Astrocyte of the spinal cord (primary cell): ENCODE measurements at places on chromosomes 6 and 20.

DNA sequence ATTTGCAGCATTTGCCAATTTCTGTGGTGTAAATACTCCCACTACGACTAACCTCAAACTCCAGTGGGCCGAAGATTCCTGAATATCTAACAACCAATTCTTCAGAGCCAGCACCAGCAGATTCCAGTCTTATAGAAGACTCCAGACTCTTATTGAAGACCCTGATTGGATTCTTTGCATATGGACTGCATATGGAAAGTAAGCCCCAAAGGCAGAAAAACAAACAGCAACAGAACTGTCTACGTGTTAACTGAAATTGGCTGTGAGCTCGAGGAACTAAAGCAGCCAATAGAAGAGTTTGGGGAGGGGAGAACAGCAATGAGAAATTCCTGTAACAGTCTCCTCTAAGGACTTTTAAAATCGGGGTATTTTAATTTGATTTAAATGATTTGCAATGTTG, 19.7 kb upstream of the NRSN1 start:
- no peak for DNase-seq

DNA sequence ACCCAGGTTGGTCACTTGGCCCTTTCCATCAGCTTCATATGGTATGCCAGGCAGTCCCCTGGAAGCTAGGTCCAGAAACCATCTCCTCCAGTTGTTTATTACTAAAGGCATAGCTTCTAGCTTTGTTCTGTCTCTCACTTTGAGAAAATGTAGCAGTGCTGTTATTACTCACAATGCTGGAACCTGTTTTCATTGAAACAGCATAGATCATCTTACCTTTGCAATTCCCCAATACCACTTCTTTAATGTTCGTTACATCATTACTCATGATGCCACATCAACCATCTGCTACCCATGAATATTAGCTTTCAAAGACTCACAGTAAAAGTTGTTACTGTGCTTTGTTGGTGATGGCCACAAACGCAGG, 88.3 kb downstream of the ADAT2 start:
- no peak for DNase-seq

- peak; percentile 49 for DNase-seq
Observed at GRCh38 chr6:64217721-64218620, 582.4 kb downstream of the PHF3 start.

DNA sequence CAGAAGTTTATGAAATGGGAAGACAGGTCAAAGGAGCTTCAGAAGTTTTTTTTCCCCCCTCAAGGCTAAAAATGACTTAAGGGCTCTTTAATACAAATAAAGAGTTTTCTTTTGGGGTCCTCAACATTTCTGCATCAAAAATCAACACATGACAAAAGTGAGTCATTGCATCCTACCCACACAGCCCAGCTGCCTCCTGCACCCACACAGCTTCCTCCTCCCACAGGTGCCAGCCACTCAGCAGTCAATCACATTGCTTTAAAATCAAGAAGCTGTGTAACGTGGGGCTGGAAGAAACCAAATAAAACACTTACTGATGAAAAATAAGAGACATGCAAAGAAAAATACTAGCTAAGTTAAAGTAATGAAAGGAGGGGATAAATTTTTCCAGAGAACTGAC, 68.5 kb downstream of the MAP3K5 start:
- DNase-seq = no peak

GRCh38 chr6:75266716-75267291, 17.8 kb downstream of the TMEM30A start:
- peak; percentile 65 for DNase-seq

DNA sequence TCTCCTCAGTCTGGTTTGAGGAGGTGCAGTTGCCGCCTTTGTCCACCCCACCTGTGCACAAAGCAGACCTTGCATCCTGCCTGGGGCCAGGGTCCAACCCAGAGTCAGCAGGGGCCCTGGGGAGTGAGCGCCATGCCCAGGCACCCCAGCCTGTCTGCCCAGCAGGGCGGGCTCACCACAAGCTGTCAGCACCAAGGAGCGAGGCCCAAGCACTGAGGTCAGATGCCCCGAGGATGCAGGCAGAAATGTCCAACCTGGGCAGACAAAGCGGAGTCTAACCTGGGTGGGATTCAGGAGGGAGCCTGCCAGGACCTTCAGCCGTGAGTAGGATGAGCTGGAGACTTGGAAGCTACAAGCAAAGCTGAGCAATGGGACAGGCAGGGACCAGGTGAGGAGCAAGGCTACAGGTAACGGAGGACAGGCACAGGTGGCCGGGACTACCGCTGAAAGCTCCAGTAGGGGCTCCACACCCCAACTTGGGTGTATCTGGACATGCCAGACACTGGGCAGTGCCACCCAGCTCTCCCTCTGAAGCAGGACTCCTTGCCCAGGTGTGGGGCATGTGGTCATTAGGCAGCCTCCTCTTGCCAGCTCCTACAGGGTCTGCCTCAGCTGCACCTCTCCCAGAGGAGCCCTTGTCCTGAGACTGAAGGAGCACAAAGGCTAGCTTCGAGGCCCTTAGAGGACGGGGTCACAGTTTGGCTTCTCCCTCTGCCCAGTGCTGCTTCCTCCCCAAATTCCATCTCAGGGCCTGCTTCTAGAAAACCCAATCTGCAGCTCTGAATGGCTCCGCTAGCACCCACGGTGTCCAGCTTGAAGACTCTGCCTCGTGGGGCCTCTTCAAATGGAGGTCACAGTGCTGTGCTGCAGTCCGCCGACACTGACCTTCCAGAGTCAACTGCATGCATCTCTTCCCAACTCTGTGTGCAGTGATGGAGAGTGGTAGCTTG, 210.6 kb upstream of the CDYL start:
- no peak for DNase-seq

DNA sequence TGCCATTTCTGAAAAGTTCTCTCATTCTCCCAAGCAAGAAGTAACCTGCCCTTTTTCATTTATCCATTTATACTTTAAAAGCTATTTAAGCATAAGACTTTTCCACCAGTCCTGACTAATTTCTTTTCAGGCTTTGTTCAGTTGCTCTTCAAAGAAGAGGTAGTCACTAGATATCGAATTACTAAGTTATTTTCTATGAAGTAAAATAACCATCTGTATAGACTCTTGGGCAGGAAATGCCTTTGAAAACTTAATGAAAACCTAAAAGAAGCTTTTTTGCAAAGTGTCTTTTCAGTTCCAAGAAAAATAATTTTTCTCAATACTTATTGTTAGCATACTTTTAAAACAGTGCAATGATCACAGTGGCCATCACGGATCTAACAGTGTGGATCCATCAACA, 31.3 kb upstream of the LAMP5 start:
- peak; percentile 7 for DNase-seq

DNA sequence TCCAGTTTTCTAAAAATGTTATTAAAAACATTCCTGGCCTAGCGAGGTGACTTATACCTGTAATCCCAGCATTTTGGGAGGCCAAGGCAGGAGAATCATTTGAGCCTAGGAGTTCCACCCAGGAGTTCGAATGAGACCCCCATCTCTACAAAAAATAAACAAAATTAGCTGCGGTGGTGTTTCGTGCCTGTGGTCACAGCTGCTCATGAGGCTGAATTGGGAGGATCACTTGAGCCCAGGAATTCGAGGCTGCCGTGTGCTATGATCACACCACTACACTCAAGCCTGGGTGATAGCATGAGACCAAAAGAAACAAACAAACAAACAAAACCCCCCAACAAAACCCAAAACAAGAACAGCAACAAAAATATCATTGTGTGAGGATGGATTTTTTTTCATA, 19.8 kb upstream of the POLR1H start:
- DNase-seq = no peak

- peak; percentile 84 for DNase-seq
Observed at GRCh38 chr6:166515072-166515810, 71.2 kb downstream of the RAMACL start.

GRCh38 chr20:58854638-58855471, 2.3 kb downstream of the GNAS start:
- no peak for DNase-seq

DNA sequence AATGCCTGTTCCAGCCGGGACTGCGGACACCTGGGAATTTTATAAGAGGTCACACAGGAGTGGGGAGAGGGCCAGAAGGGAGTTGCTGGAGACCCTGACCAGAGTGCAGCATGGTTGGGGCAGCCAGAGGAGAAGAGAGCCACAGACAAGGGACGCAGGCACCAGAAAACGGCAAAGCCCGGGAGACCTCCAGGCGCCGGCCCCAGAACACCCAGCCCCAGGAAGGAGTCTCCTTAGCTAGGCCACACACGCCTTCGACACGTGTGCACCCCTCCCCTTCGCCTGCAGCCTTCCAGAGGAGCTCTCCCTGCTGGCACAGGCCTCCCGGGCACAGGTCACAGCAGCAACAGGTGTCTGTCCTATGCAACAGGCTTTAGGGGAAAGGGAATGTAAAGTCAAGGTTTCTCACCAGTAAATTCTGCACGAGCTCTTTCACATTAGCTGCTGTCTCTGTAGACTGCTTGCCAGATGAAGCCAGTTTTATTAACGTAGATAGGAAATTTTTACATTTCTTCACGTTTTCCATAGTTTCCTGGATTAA, 57.0 kb downstream of the TAF4 start:
- no peak for DNase-seq

GRCh38 chr20:58492795-58493524, 22.2 kb downstream of the APCDD1L start:
- no peak for DNase-seq

DNA sequence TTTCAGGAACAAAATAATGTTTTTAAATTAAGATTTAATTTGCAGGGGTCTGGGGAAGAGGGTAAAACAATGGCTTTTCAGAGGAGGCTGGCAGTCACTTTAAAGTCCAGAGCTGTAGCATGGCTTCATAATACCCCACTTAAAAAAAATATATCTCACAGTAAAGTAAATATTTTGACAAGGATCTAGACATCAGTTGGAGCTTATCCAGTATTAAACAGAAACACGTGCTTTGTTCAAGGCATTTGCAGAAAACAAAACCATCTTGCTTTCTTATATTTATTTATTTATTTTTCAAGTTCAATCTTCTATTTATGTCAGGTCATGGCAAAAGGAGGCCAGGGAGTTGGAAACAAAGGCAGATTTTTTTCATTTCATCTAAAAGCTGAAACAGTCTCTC, 53.3 kb upstream of the PRL start:
- no peak for DNase-seq

DNA sequence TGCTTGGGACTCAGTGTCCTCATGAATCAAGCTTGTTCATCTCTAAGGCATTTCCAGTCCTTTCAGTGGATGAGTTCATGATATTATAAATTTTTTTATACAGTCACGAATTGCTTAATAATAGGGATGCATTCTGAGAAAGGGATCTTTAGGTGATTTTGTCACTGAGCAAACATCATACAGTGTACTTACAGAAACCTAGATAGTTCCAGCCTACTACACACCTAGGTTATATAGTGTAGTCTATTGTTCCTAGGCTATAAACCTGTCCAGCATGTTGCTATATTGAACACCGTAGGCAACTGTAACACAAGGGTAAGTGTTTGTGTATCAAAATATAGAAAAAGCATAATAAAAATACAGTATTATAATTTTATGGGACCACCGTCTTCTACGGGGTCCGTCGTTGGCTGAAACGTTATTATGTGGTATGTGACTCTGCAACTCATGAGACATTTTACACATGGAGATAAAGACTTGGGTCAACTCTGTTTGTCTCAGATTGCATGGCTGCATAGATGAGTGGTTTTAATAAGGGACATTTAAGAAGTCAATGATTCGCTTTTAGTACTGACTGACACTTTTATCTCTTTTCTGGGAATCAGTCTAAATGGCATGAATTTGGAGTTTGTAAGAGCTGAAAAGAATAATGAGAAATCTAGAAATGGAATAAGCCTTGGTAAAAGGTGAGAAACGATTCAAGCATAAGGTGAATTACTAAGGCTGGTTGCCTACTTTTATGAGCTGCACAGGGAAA, 33.2 kb downstream of the CLIC5 start:
- DNase-seq = no peak

GRCh38 chr6:46411456-46412197, 79.6 kb downstream of the RCAN2 start:
- no peak for DNase-seq

DNA sequence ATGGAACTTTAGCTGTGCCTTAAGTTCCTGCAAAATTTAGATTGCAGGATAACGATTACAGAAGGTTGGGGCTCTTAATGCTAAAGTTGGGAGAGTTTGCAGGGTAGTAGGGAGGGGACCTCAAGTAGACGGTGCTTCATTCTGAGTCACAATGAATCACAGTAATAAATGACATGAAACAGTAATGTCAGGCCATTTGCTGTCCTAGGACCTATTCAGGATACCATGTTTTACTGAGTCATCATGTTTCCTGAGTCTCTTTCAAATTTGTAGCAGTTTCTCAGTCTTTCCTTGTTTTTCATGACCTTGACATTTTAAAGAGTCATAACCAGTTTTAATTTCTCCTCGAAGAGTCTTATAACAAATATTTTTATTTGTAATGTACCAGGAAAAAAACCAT, 406.9 kb upstream of the MAP3K7 start:
- DNase-seq = no peak

- peak; percentile 48 for DNase-seq
Observed at GRCh38 chr20:2172305-2173175, 70.9 kb downstream of the STK35 start.

DNA sequence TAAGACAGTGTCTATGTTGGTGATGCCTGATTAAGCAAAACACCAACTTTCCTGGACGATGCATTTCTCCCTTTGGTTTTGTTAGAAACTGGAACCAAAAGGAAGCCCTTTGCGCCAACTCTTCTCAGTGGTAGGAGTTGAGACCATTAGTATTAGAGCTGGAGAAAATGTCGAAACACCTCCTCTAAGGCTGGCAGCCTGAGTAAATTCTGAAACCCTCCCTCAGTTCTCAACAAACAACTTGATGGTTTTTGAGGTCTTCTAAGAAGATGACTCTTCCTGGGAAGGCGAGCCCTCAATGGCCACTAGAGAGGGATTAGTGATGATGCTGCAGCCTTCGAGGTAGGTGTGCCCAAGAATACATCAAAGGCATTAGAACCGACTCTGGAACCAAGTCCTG, 78.4 kb upstream of the CCN6 start:
- DNase-seq = no peak

DNA sequence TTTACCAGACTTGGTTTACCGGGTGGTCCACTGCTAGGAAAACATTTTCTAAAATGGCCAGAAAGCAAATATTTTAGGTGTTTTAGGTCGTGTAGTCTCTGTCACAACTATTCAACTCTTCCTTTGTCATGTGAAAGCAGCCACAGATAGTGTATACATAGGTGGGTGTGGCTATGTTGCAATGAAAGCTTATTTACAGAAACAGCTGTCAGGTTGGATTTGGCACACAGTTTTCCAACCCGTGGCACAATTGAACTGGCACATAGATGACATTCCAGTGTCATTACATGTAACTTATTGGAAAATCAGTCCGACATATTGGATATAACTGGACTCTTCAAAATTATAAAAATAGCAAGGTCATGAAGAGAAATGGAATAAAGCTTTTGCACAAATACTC, 68.9 kb upstream of the KCNQ5 start:
- peak; percentile 9 for DNase-seq

DNA sequence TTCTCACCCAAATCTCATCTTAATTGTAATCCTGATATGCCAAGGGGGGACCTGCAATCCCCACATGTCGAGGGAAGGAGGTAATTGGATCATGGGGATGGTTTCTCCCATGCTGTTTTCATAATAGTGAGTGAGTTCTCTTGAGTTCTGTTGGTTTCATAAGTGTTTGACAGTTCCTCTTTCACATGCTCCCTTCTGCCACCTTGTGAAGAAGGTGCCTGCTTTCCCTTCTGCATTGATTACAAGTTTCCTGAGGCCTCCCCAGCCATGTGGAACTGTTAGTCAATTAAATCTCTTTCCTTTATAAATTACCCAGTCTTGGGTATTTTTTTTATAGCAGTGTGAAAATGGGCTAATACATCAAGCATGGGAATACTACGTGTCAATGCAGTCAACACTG, 925.0 kb upstream of the MAN1A1 start:
- no peak for DNase-seq

- DNase-seq = no peak
Observed at GRCh38 chr6:156727715-156728385, 49.3 kb upstream of the ARID1B start.

- peak; percentile 30 for DNase-seq
Observed at GRCh38 chr6:161829291-161829729, 555.4 kb upstream of the AGPAT4 start.
